ENCODE measurements at places on chromosomes 4 and X.
A peak's percentile ranks its signal among the peaks of the same experiment; 100 is the strongest.

DNA sequence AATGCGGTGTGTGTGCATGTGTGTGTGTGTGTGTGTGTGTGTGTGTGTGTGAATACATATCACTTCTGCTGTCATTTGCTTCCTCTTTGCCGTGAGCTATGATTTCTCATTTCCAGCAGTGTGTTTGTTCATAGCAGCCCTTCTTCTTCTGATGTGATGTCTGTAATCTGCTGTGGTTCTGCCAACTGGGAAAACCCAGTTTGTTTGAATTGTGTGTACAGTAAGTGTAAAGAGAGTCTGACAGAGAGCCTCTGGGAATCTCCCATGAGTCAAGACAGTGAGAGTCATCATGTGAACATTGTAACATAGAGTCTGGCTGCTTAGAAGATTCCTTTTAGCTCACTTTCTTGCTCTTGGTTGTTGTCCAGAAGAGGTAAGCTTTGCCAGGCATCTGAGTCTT, 8.4 kb upstream of the NWD2 start:
- DNase-seq = no peak

DNA sequence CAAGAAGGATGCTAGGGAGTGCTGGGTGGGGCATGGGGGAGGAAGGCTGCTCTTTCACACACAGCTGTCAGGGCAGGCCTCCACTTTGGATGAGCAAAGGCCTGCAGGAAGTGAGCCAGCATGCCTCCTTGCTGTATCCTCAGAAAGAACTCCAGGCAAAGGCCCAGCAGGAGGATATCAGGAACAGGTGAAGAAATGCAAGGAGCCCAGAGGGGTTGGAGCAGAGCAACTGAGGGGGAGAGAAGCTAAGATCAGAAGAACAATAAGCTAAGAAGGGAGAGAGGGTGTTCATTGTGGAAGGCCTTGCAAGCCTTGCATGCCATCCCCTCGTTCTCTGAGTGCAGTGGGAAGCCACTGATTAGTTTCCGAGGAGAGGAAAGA, 115.1 kb downstream of the CAMK2D start:
- DNase-seq = no peak

GRCh38 chr4:8130346-8131066, 28.1 kb downstream of the ABLIM2 start:
- no peak for DNase-seq

- DNase-seq = no peak
Observed at GRCh38 chr4:36026348-36026880, 217.9 kb downstream of the ARAP2 start.

- DNase-seq = peak; percentile 78
Observed at GRCh38 chr4:145736241-145736831, 56.4 kb downstream of the C4orf51 start.

- DNase-seq = no peak
Observed at GRCh38 chrX:136710325-136710951, 62.5 kb downstream of the CD40LG start.

GRCh38 chr4:78145622-78146021, 88.5 kb downstream of the FRAS1 start:
- no peak for DNase-seq

DNA sequence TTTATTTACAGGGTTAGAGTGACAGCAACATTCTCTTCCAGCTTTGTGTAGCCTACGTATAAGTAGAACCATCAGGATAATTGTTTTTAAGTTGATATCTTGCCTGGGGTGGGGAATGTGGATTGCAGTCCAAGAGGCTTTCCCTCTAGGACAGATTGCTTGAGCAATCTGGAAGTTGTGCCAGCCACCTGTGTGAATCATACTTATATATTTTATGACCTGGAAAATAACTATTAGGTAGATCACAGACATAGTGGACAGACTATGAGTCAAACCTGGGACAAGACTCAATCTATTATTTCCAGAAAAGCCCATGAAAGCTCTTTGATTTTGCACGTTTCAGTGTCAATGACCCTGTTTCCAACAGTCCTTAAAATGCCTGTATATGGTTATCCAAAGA, 98.9 kb downstream of the TLL1 start:
- DNase-seq = no peak

- no peak for DNase-seq
Observed at GRCh38 chr4:143281507-143282190, 55.0 kb upstream of the GAB1 start.

DNA sequence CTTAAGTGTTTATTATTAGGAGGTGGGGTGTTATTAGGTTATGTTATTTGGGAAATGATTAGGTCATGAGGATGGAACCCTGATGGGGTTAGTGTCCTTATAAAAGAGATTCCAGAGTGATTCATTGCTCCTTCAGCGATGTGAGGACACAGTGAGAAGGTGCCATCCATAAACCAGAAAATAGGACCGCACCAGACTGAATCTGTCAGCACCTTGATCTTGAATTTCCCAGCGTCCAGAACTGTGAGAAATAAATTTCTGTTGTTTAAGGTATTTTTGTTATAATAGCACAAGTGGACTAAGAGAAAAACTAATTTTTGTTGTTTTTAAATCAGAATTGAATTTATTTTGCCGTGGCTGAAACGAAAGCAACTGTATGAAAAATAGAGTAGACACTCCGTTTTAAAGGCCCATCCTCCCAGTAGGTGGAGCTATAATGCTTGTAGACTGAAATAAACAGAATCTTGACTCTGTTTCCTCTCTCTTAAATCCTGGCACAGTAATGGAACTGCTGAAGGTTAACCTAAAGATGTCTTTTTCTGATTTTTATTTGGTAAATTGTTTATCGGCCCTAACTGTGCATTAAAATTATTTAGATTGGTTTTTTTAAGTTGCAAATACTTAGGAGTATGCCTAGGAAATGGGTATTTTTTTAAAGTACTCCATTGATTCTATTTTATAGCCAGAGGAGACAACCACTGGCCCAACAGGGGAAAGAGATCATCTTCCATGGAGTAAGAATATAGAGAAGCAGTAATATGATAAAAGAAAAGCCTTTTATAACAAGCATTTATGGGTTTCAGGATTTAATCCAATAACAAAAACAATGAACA, 133.2 kb upstream of the ADAMTS3 start:
- no peak for DNase-seq

GRCh38 chr4:129342819-129343408, 247.0 kb downstream of the C4orf33 start:
- no peak for DNase-seq

DNA sequence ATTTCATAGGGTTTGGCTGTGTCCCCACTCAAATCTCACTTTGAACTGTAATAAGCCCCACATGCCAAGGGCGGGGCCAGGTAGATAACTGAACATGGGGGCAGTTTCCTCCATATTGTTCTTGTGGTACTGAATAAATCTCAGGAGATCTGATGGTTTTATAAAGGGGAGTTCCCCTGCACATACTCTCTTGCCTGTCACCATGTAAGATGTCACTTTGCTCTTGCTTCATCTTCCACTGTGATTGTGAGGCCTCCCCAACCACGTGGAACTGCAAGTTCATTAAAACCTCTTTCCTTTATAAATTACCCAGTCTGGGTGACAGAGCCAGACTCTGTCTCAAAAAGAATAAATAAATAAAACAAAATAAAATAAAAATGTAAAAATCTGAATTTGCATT, 95.9 kb downstream of the PDS5A start:
- DNase-seq = no peak

GRCh38 chr4:14868426-14869395, 133.6 kb upstream of the CPEB2 start:
- DNase-seq = no peak

DNA sequence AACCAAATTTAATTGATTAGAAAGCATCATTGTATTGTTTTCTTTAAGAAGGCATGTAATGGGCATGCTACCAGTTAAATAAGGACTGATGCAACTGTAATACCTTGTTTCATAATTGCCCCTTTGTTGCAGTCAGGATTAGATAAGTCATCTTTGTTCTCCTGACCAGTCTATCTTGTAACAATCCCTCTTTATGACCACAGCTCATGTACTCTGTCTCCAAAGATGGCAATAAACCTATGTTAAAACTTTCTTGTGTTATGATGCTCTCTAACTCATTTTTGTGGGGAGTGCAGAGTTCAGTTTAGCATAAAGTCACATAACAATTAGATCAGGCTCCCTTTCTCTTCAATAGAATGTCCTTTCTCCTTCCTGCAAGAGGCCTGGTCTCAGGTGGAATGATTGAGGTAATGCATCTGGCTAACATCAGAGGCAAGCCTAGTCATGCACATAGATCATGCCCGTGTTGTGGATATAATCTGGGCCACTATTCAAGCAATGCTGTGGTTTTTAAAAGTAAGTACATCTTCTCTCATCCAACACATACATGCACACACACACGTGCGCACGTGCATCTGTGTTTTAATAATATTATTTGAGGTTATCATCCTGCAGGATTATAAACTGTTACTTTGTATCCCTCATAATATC, 45.6 kb downstream of the TMEM154 start:
- no peak for DNase-seq

DNA sequence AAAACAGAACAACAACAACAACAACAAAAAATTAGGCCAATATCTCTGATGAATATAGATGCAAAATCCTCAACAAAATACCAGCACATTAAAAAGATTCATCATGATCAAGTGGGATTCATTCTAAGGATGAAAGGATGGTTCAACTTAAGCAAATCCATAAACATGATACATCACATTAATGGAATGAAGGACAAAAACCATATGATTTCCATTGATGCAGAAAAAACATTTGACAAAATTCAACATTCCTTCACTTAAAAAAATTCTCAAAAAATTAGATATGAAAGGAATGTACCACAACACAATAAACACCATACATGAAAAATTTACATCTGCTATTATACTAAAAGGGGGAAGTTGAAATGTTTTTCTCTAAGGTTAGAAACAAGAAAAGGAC, 103.3 kb downstream of the IL15 start:
- DNase-seq = no peak

DNA sequence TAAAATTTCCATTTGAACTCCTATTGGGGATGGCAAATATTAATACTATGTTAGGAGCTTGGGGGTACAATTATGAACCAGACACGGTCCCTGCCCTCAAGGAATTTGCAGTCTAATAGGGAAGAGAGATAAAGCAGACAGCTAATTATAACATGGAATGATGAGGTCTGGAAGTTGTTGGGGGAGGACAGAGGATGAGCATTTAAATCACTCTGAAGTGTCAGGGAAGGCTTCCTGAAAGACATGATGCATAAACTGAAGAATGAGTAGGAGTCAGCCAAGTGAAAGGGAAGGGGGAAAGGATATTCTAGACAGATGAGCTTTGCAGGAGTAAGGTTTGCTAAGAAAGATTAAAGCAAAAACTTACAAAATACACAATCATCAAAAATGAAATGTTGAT, 15.9 kb downstream of the PLAC1 start:
- no peak for DNase-seq

DNA sequence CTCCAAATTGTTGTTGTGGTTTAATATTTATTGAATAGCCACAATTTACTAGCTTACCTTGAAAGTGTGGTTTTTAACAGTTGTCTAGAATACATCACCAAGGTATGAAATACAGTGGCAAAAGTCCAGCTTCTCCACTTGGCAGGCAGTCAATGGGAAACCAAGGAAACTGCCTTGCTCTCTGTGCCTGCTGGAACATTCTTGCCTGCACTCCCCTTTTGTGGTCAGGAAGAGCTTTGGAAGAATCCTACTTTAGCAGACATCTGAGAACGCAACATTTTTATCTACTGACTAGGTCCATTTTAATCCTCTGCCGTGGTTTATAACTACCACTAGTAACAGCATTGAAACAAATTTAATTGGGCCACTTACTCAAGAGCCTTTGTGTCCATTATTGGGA, 64.5 kb downstream of the TENM3 start:
- DNase-seq = no peak

- no peak for DNase-seq
Observed at GRCh38 chr4:71518283-71518989, 179.6 kb downstream of the SLC4A4 start.

DNA sequence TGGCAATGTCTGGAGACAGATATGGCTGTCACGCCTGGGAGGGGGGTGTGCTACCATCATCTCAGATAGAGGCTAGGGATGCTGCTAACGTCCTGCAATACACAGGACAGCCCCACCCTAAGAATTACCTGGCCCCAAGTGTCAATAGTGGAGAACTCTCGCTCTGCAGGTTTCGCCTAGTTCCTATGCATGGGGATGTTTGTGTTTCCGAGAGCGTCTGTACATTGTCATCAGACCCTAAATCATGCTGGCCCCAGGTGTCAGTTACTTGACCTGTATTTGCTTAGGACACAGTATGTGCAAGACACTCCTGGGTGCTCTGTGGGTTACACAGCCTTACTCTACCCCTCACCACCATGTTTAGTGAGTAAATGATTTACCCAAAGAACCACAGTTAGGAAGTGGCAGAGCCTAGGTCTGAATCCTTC, 90.8 kb downstream of the AFF1 start:
- DNase-seq = no peak

GRCh38 chrX:50161127-50161526, 39.7 kb downstream of the AKAP4 start:
- DNase-seq = no peak

GRCh38 chrX:148917441-148917840, 417.0 kb downstream of the AFF2 start:
- DNase-seq = no peak

- no peak for DNase-seq
Observed at GRCh38 chr4:16158504-16158852, 67.8 kb downstream of the TAPT1 start.

GRCh38 chr4:184136525-184136924, 81.1 kb downstream of the ENPP6 start:
- DNase-seq = no peak

- no peak for DNase-seq
Observed at GRCh38 chrX:104039689-104040505, at the start of gene H2BW2. H2BW2 (plus strand) TSS chrX:104039956; CDS start chrX:104039995, 39 bp downstream.

GRCh38 chr4:24024605-24025004, 134.8 kb upstream of the PPARGC1A start:
- no peak for DNase-seq

DNA sequence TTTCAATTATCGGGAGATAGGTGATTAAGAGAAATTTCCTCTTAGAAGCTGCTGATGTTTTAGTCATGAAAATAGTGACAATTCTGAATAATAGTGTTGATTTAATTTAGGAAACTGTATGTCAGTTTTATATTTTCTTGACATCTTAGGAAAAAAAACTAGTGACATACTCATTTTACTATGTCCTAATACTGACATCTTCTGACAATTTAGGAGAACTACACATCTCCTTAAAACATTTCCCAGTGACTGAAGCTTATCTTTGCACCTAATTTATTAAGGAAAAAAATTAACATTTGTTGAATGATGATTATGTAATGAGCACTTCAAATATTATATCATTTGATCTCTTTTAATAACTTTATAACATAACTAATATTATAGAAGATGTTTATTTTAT, 42.0 kb upstream of the RBMXL3 start:
- DNase-seq = no peak

DNA sequence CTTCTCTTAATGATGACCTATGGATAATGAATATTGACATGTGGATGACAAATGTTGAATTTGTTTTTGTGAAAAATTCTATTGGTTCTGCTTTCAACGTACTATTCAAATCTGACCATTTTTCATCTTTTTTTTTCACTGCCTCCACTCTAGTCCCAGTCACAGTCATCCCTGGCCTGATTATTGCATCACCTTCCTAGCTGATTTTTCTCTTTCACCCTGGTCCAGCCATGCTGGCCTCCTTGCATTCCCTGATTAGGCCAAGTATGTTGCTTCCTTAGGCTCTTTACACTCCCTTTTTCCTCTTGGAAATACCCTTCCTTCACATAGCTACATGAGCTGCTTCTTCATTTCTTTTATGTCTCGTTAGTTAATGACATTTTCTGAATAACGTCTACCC, 58.1 kb upstream of the MAP9 start:
- no peak for DNase-seq
